ENCODE measurements at places on chromosomes 7 and 10. TPM values are rescaled to one million over a fixed set of nuclear protein-coding genes. Genes with fewer than 3 reads are reported as not detected.

The TOMM7 gene
- 428 TPM for total RNA-seq

The NCOA4 gene
- 91.5 TPM for total RNA-seq

The SCART1 gene
- 0.24 TPM for total RNA-seq

The UCMA gene
- not detected for total RNA-seq

The OR2A7 gene
- total RNA-seq = not detected

The OPN4 gene
- total RNA-seq = not detected

The MLXIPL gene
- 0.90 TPM for total RNA-seq

The SHTN1 gene
- 26.1 TPM for total RNA-seq
